ENCODE measurements at places on chromosomes 4 and X.
A peak's percentile ranks its signal among the peaks of the same experiment; 100 is the strongest.

- no peak for DNase-seq
Observed at GRCh38 chrX:110448459-110448858, 89.8 kb downstream of the RTL9 start.

GRCh38 chrX:69919749-69920148, 130.0 kb downstream of the AWAT2 start:
- no peak for DNase-seq

GRCh38 chrX:101488796-101489195, 3.5 kb downstream of the ARMCX4 start:
- DNase-seq = no peak

GRCh38 chrX:53122013-53122412, 28.1 kb downstream of the KANTR start:
- no peak for DNase-seq

- no peak for DNase-seq
Observed at GRCh38 chr4:109658871-109659410, 44.3 kb downstream of the CASP6 start.

GRCh38 chrX:55796496-55796895, 78.9 kb downstream of the RRAGB start:
- no peak for DNase-seq

DNA sequence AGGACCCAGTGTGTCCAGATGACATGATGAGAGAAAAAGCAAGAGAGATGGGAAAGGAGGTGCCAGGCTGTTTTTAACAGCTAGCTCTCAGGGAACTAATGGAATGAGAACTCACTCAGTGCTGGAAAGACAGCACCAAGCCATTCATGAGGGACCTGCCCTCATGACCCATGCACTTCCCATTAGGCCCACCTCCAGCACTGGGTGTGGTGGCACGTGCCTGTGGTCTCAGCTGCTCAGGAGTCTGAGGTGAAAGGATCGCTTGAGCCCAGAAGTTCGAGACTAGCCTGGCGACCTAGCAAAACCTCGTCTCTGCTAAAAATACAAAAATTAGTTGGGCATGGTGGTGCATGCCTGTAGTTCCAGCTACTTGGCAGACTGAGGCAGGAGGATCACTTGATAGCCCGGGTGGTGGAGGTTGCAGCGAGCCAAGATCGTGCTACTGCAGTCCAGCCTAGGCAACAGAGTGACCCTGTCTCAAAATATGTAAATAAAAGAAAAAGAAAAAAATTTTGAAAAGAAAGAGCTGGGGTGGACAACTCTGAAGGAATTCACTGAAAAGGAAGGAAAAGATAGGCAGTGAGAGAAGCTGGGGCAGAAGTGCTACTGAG, 50.9 kb downstream of the FAM193A start:
- DNase-seq = no peak

DNA sequence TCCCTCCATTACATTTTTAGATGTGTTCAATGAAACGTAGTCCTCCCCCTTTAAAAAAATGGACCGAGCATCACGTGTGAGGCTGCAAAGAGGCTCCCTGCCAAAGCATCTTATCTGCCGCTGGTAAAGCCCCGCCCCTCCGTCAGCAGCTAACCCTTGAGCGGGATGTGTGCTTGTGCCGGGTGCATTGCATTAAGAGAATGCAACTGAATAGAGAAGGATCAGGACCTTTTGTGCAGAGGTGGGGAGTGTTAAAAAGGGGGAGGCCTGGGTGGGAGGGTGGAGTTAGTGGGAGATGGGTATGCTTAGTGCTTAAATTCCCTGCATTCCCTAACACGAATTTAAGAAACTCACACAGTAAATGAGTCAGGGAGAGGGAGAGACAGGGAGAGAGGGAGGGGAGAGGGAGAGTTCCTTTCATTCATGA, 66.0 kb downstream of the TBL1X start:
- DNase-seq = peak; percentile 19

DNA sequence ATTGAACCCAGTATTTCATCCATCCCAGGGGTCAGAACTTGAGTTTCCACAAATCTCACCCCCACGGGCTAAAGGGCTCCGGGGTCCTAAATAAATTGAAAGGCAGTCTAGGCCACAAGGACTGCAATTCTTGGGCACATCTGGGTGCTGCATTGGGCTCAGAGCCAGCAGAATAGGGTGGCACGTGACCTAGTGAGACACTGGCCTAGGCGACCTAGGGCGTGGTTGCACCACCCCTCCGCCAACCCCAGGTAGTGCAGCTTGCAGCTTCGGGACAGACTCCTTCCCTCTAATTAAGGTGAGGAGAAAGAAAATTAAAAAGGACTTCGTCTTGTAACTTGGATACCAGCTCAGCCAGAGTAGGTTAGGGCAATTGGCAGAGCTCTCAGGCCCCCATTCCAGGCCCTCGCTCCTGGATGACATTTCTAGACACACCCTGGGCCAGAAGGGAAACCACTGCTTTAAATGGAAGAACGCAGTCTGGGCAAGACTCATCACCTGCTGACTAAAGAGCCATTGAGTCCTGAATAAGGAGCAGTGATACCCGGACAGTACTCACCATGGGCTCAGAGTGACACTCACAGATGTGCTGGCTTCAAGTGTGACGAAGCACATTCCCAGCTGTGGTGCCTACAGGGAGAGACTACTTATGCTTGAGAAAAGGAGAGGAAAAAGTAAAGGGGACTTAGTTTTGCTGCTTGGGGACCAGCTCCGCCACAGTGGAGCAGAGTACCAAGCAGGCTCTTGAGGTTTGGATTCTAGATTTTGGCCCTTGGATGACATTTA, 735.4 kb downstream of the FSTL5 start:
- DNase-seq = no peak

DNA sequence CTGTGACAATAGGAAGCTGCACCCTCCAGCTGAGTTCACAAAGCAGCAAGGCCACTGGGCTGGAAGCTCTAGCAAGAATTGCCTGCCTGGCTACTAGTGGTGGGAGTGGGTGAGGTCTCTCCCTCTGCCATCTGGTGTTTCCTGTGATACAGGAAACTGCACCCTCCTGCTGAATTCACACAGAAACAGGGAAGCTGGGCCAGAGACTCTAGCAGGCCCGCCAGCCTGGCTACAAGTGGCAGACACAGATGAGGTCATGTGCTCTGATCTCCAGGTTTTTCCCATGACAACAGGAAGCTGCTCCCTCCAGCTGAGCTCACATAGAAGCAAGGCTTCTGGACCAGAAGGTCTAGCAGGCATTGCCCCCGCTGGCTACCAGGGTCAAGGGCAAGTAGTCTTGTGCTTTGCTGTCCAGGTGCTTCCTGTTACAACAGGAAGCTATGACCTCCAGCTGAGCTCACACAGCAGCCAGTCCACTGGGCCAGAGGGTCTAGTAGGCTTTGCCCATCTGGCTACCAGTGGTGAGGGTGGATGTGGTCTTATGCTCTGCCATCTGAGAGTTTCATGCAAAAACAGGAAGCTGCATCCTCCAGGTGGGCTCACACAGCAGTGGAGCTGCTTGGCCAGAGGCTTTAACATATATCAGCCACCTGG, 41.5 kb upstream of the ZXDA start:
- no peak for DNase-seq

DNA sequence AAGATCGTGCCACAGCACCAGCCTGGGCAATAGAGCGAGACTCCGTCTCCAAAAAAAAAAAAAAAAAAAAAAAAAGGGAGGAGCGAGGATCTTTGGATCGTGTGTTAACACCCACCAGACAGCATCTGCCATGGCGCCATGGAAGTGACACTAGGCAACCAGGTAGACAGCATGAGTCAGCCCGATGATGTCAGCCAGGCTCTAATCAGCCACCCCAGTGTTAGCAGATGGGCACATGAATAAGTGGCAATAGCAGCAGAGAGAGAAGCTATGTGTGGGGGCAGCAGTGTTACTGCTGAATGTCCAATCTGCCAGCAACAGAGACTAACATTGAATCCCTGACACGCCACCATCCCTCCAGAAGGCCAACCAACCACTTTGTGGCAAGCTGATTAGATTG, 6.6 kb downstream of the SYN1 start:
- no peak for DNase-seq

- no peak for DNase-seq
Observed at GRCh38 chr4:89434364-89434988, 126.9 kb upstream of the GPRIN3 start.

GRCh38 chrX:10903523-10903922, 207.6 kb upstream of the HCCS start:
- DNase-seq = no peak

GRCh38 chr4:56739066-56739777, 58.1 kb upstream of the HOPX start:
- DNase-seq = no peak

DNA sequence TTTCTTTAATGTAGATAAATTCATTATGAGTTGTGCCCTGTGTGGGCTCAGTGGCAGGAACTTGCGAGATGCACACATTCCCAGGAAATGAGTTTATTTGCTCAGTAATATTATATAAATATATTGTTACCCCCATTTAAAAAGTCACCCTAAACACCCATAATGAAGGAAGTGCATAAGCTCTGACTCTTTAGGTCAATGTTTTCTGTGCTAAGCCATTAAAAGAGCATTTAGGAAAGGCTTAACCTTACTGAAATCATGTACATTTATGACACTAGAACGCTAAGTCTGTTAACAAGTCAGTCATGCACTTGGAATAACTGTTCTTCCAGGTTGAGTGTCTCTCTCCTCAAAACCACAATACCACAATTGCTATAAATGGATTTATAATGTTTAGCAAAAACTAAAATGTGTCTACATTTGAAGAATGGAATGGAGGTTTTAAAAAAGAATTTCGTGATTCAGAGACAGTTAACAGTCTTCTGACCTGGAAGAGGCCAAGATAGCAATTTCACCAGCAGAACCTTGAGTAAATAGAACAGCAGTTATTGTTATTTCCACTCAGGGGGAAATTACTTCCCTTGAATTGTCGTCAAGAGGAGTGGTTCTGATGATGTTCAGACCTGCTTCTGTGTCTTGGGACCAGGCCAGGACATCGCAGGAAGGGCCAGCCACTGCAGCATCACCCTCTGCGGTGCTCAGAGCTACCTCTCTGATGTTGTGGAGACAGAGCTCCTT, 91.1 kb upstream of the VEGFC start:
- no peak for DNase-seq

DNA sequence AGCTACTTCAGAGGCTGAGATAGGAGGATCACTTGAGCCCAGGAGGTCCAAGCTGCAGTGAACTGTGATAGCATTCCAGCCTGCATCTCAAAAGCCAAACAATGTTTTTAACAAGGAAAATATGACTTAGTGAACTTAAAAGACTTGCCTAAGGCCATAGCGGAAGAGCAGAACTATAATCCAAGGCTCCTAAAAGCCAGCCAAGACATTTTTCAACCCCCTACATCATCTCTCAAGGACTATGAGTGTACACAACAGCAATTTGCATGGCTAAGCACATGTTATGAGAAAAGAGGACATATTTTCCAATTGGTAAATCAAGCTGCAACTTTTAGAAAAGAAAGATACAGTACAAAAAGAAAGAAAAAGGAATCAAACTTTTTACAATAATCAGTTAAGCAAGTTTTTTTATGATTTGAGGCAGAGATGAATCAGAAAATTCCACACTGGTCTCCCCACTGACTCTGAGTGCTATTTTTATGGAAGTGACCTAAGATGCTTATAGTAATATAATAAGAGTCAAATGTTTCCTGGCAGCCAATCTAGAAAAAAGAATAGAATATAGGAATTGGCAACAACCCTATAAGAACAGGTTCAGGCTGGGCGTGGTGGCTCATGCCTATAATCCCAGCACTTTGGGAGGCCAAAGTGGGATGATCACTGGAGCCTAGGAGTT, 9.8 kb upstream of the ACOT9 start:
- DNase-seq = no peak

DNA sequence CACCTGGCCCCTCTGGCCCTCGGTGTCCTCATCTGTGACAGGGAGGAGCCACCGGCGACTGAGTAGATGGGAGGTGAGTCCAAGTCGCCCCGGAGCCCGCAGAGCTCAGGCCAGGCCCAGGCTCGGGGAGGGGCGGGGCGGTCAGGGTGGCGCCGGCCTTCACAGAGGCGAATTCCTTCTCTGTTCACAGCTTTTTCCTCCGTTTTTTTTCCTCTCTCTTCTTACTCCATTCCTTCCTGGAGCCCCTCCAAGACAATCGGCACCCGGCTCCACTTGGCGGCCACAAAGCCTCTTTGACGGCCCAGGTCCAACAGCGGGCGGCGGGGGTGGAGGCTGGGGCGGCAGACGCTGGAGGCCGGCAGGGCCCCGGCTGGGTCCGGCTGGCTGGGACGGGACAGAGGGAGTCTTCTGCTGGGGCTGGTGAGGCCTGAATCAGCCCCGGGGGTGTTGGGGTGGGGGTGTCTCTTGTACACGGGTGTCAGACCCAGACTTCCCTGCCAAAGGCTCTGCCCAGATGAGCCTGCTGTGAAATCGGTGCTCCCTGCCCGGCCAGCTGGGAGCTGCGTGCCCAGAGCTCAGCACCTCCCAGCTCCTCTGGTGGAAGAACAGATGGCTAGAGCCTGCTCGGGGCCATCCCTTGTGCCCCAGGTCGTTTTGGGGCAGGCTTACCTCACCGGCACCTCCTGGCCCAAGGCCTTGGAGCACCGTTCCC, 22.6 kb downstream of the FGFRL1 start:
- DNase-seq = no peak

GRCh38 chr4:150305995-150306394, 227.8 kb downstream of the DCLK2 start:
- no peak for DNase-seq

GRCh38 chr4:139798456-139798855, 132.8 kb downstream of the MGST2 start:
- DNase-seq = no peak

DNA sequence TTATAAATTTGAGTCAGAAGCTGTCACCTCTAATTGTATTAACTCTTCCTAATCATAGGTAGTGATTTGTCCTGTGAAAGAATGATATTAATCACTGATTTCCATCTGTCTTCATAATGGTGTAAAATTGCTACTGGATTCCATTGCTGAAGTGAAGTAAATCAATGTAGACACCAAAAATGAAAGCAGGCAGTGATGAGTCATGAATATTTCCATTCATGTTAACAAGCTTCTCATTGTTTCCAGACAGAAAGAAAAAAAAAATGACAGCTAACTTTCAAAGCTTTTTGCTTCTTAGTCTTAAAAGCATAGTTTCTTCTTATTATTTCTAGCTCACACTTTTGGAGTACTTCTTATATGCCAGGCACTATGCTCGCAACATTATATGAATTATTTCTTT, 21.5 kb downstream of the FAM114A1 start:
- no peak for DNase-seq

Data from stimulated activated naive CD8-positive, alpha-beta T cell treated with anti-CD3 and anti-CD28 coated beads, Interleukin-15, amount 100 ng/mL, for 72 hours (primary cell).